ENCODE measurements at places on chromosomes 6 and 20.
A peak's percentile ranks its signal among the peaks of the same experiment; 100 is the strongest.

DNA sequence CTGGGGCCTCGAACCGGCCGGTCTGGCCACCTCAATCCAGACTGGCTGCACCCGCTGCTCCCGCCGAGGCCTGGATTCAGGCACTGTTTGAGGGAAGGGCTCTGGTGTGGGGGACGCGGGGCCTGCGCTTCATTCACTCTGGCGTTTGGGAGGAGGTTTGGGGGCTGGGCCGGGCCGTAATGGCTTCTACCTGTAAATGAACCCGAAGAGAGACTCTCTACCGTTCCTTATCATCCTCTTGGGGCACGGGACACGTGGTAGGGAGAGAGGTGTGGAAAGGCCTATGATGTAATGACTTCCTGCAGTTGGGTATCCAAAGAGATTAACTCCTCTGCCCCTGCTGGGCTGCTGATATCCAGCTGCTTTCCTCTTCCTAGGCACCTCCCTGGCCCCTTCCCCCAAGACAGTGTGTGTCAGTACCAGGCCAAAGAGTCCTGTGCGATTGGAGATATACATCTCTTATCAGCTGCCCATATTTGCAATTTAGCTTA lies 1.8 kb downstream of the FOXO3 start:
- DNase-seq = no peak

DNA sequence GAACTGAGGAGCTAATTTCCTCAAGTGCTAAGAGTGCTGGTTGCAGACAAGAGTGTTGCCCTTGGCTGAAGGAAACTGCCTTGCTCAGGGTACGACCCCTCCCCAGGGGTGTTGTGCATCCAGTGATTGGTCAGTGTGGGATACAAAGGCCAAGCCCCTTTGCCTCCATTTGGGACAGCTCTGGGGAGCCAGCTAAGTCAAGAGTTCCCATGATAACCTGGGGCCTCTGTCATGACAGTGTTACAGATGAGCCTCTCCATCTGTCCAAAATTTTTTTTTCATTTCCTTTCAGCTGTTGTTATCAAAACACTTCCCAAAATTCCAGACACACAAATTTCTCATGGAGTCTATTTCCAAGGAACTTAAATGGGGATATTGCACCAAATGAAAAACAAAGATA lies 93.3 kb downstream of the HS3ST5 start:
- DNase-seq = no peak

GRCh38 chr6:66948106-66948505 lies 1241.1 kb upstream of the EYS start:
- no peak for DNase-seq

DNA sequence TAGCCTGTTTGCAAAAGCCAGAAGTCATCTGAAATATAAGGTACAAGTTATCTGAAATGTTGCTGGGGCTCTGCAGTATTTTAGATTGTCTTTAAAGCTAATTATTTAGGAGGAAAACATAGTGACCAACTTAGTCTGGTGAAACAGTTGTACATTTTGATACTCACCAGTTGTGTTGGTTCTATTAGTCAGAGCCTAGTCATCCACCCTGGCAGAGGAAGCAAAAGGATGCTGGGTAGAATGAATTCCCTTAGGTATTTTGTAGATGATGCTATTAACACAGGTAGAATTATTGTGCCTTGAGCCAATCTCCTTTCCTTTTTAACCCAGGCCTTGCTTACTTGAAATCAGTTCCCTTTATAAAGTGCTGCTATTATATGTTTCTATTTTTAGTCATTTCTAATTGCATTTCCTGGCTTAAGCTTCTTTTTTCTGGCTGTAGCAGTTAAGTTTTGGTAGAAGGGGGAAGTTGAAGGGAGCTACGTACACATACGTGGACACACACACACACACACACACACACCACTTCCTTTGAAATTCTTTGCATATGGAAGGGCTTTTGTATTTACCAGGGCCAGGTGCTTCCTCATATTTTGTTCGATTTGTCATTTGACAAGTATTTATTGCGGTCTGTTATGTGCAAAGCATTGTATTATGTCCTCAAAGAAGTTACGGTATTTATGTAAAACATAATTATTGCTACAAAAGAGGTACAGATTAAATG lies 82.4 kb downstream of the RTN4IP1 start:
- no peak for DNase-seq

DNA sequence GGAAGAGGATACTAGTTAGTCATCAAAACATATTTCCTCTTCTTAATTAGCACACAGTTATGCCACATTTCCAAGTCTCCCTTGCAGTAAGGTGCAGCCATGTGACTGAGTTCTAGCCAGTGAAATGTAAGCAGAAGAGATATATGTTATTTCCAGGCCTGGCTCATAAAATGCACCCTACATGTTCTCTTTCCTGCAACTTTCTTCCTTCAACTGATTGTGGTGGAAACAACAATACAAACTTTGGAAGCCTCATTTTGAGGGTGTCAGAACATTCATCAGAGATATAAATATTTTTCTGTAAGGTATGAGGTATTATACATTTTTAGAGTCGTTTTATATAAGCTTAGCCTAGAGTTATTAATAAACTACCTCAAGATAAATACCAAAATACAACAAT lies 110.9 kb upstream of the PDE7B start:
- DNase-seq = no peak

DNA sequence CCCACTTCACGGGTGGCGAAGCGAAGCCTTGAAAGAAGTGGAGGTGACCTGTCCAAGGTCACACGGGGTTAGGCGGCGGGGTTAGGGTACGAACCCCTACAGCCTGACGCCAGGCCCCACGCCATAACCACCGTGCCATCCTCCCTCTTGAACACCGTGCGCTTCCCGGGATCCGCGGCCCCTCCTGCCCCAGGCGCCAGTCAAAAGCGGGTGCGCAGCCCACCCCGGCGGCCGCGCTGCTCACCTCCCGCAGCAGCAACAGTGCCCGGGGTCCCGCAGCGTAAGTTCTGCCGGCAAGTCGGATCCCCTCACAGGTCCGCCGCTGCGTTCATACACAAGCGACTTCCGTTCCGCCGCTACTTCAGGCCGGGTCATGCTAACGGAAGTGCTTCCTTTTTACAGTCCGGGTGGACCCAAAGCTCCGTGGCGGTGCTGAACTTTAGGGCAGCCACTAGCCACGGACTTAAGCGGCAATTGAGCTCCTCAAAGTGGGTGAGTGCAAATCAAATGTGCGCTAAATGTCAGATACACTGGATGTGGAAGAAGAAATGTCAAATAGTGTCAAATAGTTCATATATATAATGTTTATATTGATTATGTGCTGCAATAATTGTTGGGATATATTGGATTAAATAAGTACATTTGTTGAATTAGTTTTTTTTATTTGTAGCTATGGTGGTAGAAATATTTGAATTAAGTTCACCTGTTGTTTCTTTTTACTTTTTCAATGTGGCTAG lies at the start of gene CDK5RAP1:
Gene CDK5RAP1 (minus strand): TSS at position 336 of the 737 bp plus-strand sequence. CDS start 4,455 bp downstream, outside the sequence.
- DNase-seq = peak; percentile 78

GRCh38 chr6:53986721-53987521 lies 124.3 kb upstream of the MLIP start:
- DNase-seq = no peak

DNA sequence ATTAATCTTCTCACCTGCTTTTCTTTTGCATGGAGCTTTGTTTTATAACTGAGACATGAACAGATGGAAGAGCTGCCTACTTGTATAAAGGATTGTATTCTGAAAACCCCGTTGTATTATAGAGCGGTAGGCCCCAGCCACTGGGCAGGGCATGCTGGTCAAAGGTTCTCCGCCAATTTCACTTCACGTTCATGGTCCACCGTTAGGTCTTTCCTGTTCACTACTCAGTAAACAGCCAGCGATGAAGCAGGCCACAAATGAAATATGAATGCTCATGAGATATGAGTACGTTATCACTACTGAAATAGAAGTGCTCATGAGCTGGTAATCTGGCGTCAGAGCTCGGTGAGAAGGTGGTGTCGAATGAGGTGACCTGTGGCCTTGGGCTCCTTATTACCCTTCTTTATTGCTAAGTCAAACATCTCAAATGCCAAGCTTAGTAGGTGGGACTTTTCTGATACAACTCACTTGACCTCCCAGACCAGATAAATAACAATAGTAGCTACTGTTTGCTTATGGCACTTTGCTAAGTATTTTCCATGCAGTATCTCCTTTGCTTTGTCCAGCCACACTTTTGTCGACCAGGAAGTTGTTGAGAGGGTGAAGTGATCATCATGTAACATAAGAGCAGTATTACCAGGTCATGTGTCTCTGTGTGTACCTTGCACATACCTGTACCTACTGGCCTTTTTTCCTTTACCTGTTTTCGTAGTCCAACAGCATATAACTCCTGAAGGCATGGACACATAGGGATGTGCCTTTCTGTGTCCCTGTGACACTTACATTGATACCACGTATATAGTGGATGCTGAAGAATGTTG lies 16.7 kb downstream of the EDN3 start:
- DNase-seq = no peak
